Prostate gland (tissue), 2 donors: ENCODE measurements at places on chromosomes 3 and 15. TPM values are rescaled to one million over a fixed set of nuclear protein-coding genes. Genes with fewer than 3 reads are reported as not detected.

Gene IGSF10
- not detected for total RNA-seq

Gene SYNM
- total RNA-seq: 185 TPM

Gene METTL6
- 12.5 TPM for total RNA-seq

Gene CACNA2D3
- 5.9 TPM for total RNA-seq

Gene XYLB
- 4.9 TPM for total RNA-seq

Gene GOLGA6D
- total RNA-seq: not detected

Gene SPESP1
- 14.3 TPM for total RNA-seq

Gene COPG1
- 220 TPM for total RNA-seq

Gene TRH
- 0.97 TPM for total RNA-seq

Gene CD200
- 5.2 TPM for total RNA-seq

Gene FAM81A
- 1.8 TPM for total RNA-seq

Gene BSN
- total RNA-seq: 11.6 TPM

Gene ZIC1
- not detected for total RNA-seq

Gene GRM7
- total RNA-seq: 0.96 TPM

Gene A4GNT
- total RNA-seq: not detected

Gene SNTN
- not detected for total RNA-seq

Gene COL7A1
- 84.8 TPM for total RNA-seq

Gene HYAL1
- 2.0 TPM for total RNA-seq

DNA sequence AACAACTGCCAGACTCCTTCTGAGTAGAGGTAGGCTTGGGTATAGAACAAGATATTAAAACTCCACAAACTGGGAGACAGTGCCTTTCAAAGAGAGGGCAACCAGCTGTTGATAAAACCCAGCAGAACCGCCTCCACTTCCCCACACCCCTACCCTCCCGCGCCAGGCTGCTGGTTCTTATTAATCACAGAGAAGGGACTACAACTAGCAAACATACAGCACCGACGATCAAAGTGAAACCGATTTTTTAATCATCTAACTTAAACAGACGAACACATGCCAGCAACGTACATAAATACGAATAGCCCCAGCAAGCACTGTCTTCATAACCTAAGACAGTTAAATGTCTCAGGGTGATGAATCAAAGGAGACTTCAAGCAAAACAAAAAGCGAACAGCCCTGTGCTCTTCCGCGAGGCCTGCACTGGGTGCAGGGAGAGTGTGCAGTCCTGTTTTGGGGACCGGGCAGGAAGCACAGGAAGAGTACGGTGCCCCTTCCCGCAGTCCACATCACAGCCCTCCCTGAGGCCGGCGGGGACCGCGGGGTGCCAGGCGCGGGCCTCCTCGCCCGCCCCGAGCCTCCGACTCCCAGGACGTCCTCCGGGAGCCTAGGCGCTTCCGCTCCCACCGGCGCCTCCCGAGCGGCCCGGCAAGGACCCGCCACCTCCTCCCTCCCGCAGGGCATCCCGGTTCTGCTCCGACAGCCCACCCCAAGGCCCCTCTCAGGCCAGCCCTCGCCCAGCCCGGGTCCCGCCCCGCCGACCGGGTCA lies 75.1 kb upstream of the VGLL4 start:
- peak; percentile 61 for DNase-seq

DNA sequence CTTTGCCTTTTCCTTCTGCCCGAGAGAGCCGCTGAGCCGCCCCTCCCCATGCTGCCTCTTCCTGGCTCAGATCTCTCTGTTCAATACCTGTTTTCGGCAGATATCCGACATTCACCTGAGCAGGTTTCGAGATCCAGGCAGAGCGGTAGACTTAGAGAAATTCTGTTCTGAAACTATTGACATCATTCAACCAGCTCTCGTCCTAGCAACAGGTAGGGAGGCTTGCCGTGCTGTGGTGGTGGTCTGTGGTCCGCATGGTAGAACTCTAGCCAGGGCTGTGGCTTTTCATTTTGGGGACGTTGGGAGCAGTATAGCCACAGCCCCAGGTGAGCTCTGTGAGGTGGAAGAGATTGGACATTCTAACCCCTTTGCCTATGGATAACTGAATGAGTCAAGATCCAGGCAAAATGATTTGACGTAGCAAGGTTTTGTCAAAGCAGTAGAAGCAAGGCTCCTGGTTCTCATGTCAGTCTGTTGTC lies 810 bp downstream of the TMEM62 start:
- no peak for DNase-seq

DNA sequence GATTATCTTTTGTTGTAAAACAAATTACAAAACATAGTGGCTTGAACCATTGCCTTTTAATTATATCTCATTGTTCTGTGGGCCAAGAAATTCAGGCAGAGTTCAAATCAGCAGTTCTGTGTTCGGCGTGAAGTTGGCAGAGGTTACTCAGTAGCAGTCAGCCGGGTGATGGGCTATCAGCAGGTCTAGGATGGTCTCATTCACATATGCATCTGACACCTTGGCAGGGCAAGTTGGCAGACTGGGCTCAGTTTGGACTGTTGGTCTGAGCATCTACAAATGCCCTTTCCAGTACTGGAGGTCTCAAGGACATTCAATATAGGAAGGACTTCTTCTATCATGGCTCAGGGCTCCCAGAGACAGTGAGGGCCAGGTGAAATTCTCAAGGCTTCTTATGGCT lies 51.2 kb upstream of the ITGA11 start:
- no peak for DNase-seq

- no peak for DNase-seq
Measured at GRCh38 chr15:52464478-52464877, 64.2 kb downstream of the MYO5A start.

DNA sequence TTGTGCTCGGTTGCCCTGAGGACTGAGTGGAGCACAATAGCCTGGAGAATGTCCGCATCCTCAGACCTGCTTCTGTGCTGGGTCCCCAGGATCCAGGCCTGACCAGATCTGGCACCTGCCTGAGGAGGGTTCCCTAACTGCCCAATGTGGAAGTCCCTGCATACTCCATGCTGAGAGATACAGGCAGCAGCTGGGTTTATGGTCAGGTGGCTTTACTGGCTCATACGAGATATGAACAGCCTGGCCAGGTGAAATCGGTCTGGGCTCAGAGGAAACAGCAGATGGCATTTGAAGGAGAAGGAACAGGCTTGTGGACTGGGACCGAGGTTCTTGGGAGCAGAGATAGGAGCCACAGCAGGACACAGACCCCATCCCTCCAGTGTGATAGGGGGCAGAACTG lies 18.2 kb upstream of the KIF23 start:
- DNase-seq: no peak

- DNase-seq: no peak
Measured at GRCh38 chr3:16257309-16257708, 7.4 kb downstream of the DPH3 start.

DNA sequence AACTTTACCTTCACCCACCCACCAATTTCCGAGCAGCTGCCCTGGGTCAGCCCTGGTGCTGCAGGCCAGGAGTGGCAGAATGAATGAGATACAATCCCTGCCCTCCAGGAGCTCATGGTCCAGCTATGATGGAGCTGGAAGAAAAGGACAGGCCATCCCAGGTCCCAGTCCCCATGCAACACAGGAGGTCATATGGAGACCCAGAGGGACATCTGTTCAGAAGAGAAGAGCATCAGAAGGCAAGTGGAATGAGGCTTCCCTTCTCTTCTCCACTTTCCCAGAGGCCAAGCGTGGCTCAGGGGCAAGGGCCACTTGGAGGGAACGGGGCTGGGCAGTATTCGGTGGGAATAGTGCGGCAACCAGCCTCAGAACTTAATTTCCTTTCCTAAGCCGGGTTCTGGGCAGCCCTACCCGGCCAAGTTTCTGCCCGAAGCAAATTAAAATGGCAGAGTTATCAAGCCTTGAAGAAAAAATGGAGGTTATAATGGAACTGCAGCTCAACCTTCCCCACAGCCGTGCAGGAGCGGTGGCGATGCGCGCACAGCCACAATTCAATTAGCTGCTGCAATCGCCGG lies 35.9 kb downstream of the TLE3 start:
- DNase-seq: no peak

DNA sequence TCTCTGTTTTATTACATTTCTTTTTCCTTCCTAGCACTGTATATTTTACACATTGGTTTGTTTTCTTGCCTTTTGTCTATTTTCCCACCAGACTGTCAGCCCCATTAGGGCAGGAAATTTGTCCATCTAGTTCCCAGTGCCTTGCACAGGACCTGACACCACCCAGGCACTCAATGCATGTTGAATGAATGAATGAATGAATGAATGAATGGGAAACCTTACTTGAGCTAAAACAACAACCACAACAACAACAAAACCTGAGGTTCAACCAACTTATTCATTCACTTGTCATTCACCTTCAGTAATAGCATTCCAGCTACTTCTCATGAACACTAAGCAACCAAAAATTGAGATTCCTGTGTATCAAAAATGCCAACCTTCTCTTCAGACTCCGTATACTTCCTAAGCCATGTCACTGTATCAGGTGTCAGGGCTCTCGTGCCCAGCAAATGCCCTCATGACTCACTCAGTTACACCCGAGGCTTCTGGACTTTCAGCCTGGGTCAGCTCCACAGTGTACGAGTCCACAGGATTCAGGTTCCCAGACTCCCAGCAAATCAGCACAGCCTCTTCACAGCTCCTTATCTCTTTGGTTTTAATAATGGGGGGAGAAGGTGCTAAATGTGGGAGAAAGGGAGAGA lies 37.3 kb downstream of the FSD2 start:
- no peak for DNase-seq

- DNase-seq: no peak
Measured at GRCh38 chr3:133521946-133522345, 51.5 kb upstream of the CDV3 start.

- DNase-seq: no peak
Measured at GRCh38 chr15:101113114-101114005, 138.5 kb downstream of the CHSY1 start.

DNA sequence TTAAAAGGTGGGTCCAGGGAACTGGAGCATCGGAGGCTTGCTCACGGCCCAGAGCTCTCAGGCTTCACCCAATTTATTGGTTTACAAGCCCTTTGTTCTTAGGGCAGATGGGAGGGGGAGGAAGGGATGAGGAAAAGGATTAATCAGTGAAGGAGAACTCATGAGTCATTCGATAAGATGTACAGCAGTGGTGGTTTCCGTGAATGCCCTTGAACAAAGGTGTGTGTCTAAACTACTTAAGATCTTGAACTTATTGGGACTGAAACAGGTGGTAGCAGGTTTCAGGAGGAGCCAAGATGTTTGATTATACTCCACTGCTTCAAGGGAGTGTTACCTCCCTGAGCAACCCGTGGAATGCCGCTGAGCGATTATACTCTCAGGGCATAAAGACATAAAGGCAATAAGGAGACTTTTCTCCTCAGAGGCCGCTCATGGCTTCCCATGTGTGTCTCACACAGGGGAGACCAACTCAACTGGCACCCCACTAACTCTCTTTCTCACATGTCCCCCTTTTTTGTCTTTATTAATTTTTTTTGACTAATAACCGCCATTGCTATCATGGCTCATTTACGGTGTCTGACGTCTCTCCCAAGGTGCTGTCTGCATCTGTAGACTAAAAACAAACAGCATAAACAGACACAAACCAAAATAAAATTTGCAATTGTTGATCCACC lies 17.3 kb upstream of the SLC28A2 start:
- DNase-seq: no peak

GRCh38 chr3:43496740-43497375 lies 125.0 kb downstream of the ANO10 start:
- DNase-seq: no peak

- DNase-seq: no peak
Measured at GRCh38 chr3:155147588-155147987, 67.5 kb downstream of the MME start.

- DNase-seq: no peak
Measured at GRCh38 chr15:78394026-78394425, 44.0 kb upstream of the IREB2 start.

- no peak for DNase-seq
Measured at GRCh38 chr3:171959532-171960089, 79.8 kb upstream of the FNDC3B start.

GRCh38 chr15:63504979-63505841 lies 817 bp downstream of the USP3 start:
- DNase-seq: peak; percentile 79

DNA sequence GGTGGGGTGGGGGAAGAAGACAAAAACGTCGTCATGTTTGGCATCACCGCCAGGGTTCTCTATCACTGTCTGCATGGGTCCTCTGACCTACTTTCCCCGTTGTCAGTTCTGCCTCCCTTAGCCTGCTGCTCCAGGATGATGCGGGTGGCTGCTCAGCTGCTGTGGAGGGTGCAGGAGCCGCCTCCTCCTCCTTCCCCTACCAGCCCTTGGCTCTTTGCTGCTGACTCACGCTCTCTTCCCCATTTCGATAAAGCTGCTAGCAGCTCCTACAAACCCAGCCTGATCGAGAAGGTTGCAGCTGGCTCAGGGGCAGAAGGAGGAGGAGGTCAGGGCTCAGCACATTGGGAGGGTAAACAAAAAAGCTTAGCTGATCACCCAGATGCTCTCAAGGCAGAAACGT lies 49.5 kb upstream of the SEC13 start:
- DNase-seq: no peak

- no peak for DNase-seq
Measured at GRCh38 chr3:31188112-31188511, 293.7 kb upstream of the GADL1 start.

GRCh38 chr15:52680041-52680391 lies 828 bp upstream of the ATOSA start:
- no peak for DNase-seq

DNA sequence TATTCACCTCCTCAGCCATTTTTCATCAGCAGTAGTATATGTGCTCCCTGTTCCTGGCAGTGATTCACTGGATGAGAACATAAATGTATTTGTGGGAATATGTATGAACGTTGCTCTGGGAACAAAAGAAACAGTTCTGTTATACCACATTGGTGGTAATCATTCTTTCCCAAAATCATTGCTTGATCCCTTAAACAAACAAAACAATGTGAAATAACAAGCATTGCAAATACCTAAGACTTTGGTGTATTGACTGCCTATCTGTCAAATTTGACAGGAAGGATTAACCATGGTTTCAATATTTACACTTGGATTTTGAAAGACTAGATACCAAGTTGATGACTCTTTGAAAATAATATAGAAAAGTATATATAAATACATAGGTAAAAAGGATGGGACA lies 284.1 kb downstream of the FHIT start:
- DNase-seq: no peak
